NCI-H2081 treated with DMSO at 0.1 percent for 48 hours (cell line): ENCODE measurements at places on chromosomes 3 and 15.

GRCh38 chr3:124873226-124873625 lies 13.9 kb downstream of the ITGB5 start:
- no peak for DNase-seq

DNA sequence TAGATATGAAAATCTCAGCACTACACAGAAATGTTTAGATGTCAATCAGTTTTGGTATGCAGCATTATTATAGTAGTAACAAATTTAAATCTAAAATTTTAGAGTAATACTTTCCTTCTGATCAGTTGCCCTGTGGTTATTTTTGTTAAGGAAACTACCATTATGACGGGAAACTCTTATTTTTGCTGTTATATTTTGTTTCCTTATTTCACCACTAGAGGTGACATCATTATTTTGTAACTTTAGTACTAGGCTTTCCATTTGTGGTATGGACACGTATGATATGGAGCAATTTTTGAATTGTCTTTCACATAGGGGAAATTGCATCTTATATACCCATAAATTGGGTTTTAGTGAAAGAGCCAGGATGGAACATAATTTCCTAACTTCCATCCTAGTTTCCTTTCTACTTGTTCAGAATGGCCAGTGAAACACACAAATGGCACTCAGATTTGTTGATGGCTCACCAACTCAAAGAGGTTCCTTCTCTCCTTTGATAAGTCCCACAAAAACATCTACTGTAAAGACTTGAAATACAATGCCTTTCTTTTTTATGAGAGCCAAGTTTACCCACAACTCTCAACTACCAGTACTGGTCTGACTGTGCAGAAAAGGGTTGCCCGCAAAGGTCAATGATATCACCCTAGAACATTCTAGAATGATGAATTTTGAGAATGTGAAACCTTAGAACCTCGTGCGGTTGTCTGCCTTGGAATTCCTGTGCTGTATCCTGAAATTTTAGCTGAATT lies 19.4 kb upstream of the PPP4R2 start:
- DNase-seq, result no peak

- no peak for DNase-seq
These were observed 140.2 kb upstream of the SKOR1 start for GRCh38 chr15:67685008-67685599.

- DNase-seq, result no peak
These were observed 100.5 kb upstream of the RGMA start for GRCh38 chr15:93189561-93189960.

GRCh38 chr15:74316141-74316540 lies 51.3 kb downstream of the CYP11A1 start:
- no peak for DNase-seq

DNA sequence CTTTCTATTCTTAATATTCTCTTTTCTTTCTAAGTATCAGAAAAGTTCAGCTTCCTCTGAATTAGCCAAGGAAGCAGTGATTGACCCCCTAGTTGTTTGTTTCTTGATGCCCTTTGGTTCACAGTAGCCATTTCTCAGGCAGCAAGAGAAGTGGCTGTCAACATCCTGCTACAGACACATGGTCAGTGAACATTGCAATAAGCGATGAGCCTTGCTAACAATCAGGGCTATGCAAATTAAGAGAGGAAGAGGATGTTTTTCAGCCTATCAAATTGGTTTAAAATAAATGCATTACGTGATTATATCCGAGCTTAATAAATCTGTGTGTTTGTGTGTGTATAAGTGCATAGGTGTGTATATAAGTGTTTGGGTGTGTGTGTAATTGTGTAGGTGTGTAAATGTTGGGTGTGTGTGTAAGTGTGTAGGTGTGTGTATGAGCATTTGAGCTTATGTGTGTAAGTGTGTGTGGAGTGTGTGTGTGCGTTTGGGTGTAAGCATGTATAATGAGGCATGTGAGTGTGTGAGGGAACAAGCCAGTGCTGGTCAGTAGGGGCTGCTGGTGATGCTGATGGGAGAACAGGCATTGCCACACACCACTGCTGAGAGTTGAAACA lies 78.1 kb upstream of the XCR1 start:
- DNase-seq, result no peak

- DNase-seq, result no peak
These were observed 125.0 kb downstream of the CHST2 start for GRCh38 chr3:143244516-143245063.

- DNase-seq, result no peak
These were observed 15.6 kb downstream of the CYP19A1 start for GRCh38 chr15:51322621-51323296.
